ENCODE measurements at places on chromosomes 13 and 19.
A peak's percentile ranks its signal among the peaks of the same experiment; 100 is the strongest.

GRCh38 chr13:99033814-99034213, 56.0 kb upstream of the DOCK9 start:
- DNase-seq: peak; percentile 36

GRCh38 chr19:57829316-57829715, 783 bp upstream of the ZNF587B start:
- DNase-seq: no peak

- DNase-seq: no peak
Observed at GRCh38 chr13:110949628-110950027, 34.8 kb upstream of the ANKRD10 start.

GRCh38 chr19:38650911-38651584, 3.6 kb downstream of the ACTN4 start:
- DNase-seq: no peak

- no peak for DNase-seq
Observed at GRCh38 chr19:36514012-36514612, 14.0 kb downstream of the ZNF260 start.

DNA sequence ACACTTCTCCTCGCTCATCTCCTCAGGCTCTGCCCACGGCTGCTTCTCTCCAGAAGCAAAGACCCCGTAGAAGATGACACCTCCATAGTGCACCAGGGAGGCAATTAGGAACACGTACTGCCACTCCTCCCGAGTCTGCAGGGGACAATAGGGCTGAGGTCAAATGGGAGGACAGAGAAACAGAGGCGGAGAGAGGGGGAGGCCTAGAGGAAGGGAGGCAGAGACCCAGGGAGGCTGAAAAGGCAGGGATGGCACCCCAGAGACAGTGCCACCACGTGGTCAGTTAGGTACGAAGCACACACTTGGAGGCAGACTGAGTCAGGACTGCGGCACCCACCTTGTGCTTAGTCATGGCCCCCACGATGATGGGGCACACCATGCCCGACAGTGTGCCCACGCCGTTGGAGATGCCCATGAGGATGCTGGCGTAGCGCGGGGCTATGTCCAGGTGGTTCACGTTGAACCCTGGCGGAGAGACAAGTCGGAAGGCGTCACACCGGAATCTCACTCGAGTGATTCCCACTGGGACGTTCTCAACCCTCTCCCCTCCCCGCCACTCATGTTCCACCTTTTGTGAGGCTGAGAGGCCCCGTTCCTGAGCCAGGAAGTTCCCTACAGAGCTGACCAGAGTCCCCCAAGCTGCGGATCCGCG, 5.6 kb downstream of the GFY start:
- DNase-seq: no peak

GRCh38 chr19:44007473-44007872, 4.7 kb downstream of the ZNF230 start:
- no peak for DNase-seq

DNA sequence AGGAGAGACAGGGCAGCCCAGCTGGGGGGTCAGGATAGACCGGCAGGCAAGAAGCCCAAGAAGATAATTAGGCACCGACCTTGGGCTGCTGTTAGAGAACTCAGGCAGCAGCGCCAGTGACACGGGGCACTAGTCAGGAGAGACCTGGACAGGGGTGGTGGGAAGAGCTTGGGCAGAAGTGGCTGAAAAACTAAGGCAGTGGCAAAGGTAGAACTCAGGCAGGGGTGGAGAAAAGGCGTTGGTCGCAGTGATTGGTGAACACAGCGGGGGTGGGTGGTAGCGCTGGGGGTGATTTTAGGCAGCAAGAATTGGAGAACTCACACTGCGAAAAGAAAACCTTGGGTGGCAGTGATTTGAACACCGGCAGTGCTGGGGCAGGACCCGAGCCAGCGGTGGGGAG, 4.3 kb downstream of the CCER2 start:
- no peak for DNase-seq

- no peak for DNase-seq
Observed at GRCh38 chr19:17107546-17108452, 32.2 kb downstream of the MYO9B start.
